ENCODE measurements at places on chromosomes 16 and 17.

DNA sequence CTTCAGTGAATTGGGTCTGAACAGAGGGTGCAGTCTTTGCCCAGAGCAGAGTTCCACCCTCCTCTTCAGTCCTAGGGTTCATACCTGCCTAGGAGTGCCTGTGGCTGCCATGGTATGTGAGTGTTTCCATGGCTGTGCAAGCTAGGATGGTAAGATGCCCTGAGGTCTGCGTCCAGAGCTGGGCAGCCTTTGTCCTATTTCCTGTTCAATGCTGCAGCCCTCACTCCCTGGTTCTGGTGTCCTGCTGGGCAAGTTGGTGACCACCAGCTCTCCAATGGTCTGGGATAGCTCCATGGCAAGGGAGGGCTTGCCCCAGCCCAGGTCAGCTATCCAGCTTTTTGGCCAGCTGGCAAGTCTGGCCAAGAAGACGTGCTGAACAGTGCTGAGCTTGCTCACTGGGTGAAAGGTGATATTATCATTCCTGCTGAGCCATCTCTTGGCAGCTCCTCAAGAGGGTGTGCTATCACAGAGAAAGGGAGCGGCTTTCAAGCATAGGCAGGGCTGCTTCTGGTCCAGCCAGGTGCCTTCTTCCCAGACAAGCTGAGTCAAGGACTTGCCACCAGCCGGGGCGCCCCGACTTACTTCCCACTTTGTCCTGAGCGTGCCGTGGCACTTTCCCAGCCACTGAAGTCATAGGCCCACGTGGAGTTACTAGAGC is 13.0 kb upstream of the NFATC3 start:
- DNase-seq: no peak

DNA sequence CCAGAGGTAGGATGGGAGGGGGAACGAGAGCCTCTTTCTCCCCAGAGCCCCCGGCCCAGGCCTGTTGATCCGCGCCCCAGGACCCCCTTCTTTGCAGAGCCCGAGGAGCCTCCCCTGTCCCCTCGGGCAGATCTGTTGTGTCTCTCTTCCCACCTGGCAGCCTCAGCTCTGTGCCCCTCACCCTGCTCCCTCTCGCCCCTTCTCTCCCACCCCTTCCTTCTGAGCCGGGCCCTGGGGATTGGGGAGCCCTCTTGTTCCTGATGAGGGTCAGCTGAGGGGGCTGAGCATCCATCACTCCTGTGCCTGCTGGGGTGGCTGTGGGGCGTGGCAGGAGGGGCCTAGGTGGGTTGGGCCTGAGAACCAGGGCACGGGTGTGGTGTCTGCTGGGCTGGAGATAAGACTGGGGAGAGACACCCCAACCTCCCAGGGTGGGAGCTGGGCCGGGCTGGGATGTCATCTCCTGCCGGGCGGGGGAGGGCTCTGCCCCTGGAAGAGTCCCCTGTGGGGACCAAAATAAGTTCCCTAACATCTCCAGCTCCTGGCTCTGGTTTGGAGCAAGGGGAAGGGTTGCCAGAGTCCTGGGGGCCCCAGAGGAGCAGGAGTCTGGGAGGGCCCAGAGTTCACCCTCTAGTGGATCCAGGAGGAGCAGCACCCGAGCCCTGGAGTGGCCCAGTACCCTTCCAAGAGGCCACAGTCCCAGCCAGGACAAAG is 65.4 kb downstream of the MRC2 start:
- DNase-seq: no peak

DNA sequence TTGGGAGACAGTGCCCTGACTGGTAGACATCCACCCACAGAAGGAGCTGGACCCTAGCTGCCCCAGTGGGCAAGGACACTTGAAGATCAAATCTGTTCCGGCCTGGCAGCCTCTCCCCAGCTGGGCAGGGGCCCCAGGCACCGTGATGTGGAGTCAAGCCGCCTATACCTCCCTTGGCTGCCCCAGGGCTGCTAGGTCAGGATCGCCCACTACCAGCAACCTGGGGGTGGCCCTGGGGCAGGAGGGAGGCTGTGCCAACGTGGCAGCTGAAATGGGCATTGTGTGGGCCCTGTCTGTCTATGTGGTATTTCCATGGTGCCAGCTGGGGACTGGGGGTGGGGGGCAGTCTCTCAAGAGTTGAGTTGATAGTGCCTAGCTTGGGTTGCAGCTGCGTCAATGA is 941 bp downstream of the PDK2 start:
- DNase-seq: peak; percentile 41

DNA sequence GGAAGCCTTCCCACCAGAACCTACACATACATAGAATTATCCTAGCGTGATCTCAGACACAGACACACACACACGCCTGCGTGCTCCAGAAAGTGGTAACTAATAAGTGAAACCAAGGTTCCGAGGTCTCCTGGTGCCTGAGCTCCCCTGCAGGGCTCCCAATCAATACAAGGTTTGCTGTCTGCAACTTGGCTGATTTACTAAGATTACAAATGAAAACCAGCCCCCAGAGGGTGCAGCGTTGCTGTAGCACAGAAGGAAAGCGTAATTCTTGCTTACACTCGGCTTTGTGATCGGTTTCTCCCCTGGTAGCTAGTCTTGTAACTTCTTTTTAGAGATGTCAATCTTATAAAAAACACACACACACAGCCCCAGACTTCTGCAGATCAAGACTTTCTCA is 334.1 kb upstream of the XYLT1 start:
- DNase-seq: no peak

- no peak for DNase-seq
These were observed 40.5 kb downstream of the PSME3IP1 start for GRCh38 chr16:57145046-57146021.

- peak; percentile 98 for DNase-seq
These were observed 49.8 kb downstream of the CDH1 start for GRCh38 chr16:68786685-68787418.

DNA sequence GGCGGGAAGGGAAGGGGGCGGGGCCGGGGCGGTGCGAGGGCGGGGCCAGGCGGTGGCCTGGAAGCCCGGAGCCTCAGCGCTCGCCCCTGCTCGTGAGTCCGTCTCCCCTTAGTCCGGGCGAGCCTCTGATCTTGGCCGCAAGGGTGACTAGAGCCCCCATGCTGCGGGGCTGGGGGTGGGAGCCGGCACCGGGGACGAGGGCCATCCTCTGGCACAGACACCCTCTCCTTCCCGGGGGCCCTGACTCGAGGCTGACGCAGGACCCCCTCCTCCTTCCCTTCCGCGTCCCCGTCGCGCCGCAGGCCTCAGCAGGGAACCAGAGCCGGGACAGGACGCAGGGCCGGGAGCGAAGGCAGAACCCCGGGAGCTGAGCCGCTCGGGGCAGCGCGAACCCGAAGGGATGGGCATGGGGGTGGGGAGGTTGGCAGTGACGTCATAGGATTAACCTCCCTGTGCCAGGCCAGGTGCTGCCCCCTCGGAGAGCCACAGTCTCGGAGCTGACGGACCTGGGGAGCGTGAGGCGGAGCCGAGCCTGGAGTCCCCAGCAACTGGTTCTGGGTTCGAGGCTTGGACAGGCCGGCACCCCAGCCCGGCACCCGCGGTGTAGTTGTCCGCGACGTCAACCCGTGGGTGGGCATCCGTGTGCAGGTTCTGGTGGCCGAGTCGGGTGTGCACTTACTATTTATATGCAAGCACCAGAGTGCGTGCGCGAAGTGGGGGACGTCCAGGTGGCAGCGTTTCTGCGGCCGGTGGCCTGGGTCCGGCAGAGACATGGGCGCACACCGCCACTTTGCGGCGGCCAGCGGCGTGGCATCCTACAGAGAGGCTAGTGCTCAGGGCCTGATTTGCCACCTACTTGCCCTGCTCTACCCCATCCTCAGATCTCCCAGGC is 503 bp upstream of the PLCD3 start:
- DNase-seq: peak; percentile 71

GRCh38 chr17:34082404-34082803 is 172.7 kb upstream of the CCL2 start:
- no peak for DNase-seq

DNA sequence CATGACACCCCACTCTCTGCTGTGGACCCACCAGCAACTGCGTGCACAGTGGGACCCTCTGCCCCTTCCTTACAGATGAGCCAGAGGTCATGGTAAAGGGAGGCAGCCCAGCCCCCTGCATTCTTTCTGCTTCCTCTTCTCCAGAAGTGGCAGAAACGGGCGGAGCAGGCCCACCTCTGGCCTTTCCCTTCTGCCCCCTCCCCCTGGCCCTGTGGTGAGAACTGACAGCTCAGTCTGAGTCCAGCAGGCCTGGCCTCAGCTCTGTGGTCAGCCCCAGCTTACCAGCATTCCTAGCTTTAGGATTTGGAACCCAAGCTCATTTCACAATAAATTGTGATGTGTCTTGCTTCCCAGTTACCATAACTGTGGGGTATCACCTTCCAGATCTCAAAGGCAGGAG is 4.8 kb upstream of the ANKRD11 start:
- no peak for DNase-seq

DNA sequence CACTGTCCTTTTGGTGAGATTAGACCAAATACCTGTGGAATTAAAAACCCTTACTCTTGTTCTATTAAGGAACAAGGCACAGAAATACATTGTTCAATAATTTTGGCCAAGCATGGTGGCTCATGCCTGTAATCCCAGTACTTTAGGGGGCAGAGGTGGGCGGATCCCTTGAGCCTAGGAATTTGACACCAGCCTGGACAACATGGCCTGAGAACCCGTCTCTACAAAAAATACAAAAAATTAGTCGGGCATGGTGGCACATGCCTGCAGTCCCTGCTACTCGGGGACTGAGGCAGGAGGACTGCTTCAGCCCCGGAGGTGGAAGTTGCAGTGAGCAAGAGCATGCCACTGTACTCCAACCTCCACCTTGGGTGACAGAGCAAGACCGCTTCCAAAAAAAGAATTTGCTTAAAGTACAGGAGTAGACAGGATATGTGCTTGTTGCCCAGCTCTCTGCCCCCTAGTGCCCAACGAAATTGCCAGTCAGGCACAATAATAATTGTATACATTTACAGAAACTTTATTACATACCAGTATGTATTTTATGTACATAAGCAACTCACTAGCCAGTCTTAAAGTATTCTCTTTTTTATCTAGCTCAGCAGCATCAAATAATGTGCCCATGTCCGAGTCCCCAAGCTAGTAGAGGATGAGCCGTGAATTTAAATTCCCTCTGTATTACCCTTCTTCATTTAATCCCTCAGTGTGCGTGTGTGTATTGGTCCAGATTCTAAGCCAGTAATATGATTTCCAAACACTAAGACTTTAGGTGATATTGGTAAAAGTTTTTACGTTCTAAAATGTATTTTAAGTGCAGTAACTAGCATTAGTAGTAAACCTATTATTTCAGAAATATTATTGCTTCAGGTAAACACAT is 1.4 kb downstream of the THUMPD1 start:
- DNase-seq: no peak

GRCh38 chr17:82418001-82418986 is at the start of the genes HEXD and OGFOD3:
HEXD (plus strand) TSS chr17:82418347; CDS start chr17:82419800, 1,453 bp downstream.
OGFOD3 (minus strand) TSS chr17:82418586; CDS start chr17:82418485, 101 bp downstream.
- DNase-seq: peak; percentile 84

DNA sequence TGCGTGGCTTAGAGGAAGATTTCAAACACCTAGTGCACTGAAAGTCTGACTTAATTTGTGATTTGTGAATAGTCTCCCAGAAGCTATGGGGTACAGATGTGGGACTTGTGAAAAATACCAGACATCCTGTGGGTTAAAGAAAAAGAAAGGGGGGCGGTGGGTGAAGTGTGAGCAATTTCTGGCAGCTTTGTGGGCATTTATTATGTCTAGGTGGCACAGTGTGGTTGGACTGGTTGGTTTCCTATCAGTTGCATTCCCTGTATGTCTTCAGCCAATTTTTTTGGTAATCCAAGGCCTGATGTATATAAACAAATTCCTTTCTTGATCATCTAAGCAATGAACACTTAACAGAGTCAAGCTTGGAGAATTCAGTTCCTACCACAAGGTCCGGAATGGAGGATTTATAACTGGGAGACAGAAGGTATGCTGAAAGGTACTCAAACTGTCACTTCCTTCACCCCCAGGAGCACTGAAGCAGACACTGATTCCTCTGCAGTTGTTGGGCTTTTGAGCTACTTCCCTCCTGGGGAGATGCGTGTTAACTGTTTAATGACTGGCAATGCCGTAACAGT is 211.6 kb downstream of the WWOX start:
- DNase-seq: no peak

GRCh38 chr17:45719335-45720071 is 64.6 kb upstream of the CRHR1 start:
- DNase-seq: no peak
